Amniotic stem cell (primary cell): ENCODE measurements at places on chromosomes 2 and 18.

DNA sequence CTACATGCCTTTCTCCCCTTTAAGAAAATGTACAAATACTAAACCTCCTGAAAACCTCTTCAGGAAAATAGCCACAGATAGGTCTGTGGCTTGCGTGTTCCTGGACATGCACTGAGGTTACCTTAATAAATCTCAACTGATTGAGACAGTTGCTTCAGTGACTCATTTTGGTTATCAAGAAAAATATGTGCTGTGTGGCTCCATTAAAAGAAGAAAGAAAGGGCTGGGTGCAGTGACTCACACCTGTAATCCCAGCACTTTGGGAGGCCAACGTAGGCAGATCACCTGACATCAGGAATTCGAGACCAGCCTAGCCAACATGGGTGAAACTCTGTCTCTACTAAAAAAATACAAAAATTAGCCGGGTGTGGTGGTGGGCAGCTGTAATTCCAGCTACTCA is 27.1 kb downstream of the CREG2 start:
- DNase-seq, result no peak

DNA sequence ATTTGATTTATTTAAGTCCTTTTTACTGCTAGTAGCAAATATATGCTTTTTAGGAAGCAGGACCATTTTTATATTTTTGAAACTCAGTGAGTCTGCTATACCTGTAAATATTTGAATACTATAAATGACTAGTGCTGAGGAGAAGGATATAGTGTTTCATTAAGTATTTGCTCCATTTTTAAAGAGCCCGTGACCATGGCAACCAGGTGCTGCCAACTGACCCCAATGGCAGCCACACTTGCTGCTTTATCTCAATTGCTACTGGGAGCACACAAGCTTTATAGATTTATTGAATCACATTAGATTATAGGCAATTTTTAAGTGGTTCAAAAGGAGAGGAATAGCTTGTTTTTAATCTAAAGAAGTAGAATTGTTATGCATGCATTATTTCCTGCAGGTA is 142.0 kb downstream of the SCG2 start:
- DNase-seq, result no peak

GRCh38 chr18:68796936-68797690 is 767 bp upstream of the CCDC102B start:
- DNase-seq, result no peak

DNA sequence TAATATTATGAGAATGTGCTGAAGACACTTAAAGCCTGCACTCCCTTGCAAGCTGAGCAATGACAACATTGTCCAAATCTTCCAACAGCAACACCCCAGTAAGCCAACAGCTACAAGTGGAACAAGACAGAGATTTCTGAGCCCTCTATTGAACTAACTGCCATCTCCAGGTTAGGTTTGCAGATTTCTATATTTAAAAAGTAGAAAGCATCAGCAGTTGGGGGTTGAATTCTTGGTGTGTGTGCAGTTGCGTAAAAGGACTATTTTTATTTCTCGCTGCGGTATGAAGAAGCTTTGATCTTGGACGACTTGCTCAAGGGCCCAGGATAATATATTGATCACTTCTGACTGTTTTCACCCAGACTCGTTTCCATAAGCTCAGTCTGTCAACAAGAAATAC is 106.2 kb upstream of the ZFP36L2 start:
- no peak for DNase-seq

DNA sequence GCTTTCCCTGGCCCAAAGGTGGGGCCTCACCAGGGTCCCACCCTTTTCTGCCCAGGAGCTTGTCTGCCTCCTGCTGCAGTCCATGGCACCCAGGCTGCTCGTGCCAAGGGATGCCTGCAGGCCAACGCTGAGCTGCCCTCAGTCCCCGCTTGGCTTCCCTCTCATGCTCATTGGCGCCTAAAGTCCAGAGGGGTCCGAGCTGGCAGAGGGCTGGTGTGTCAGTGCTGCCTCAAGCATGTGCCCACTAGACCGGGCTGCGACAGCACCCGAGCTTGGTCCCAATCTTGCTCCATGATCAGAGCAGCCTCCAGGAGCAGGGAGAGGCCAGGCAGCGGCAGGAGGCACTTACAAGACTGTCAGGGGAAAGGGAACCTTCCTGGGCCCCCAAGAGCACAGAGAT is 287.0 kb downstream of the ICOS start:
- DNase-seq, result no peak

DNA sequence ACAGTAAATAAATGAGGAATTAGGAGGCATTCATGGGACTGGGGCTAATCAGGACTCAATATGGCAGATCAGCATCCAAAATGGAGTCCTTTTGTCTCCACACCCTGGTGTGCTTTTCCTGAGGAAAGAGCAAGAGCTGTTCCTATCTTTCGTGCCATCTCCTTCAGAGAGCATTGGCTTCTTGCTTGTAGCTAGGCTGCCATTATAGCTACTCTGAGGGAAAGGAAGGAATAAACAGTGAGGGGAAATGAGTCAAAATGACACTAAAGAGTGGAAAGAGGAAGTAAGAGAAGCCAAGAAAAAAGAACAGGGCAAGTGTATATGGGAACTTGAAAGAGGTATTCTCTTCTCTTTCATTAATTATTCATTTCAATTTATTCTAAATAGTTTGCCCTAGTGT is 8.4 kb upstream of the NMI start:
- no peak for DNase-seq

- DNase-seq, result no peak
Measured at GRCh38 chr18:21404426-21404825, 162.4 kb downstream of the GREB1L start.

GRCh38 chr18:26487437-26487836 is 60.9 kb downstream of the KCTD1 start:
- DNase-seq, result no peak

GRCh38 chr2:54967269-54967668 is 83.0 kb downstream of the RTN4 start:
- no peak for DNase-seq

DNA sequence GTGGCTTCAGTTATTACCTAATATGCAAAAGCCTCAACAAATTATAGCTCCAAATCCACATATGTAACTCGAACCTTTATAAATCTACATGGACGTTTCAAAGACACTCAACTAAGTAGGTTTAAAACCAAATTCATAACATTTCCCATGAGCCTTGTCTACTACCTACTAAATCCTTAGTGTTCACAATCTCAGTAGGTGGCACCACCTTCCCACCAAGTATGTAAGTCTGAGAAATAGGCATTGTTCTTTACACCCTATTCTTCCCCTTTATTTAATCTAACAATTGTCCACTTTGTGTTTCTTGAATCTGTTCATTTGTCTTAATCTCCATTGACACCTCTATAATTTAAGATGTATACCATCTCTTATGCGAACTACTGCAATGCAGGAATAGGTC is 4.6 kb downstream of the PIGN start:
- no peak for DNase-seq

DNA sequence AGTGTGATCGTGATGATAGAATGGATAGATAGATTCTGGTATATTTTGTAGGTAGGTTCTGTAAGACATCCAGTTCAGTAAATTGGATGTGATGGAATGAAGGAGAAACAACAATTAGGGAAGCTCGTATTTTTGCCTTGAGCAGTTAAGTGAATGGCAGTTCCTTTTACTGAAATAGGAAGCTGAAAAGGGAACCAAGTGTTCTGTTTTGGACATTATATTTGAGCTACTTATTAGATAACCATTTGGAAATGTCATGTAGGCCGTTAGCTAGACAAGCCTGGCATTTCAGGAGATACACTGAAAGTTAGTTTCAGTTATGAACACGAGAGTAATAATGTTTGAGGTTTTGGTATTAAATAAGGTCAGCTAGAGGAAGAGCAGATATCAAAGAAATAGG is 41.5 kb downstream of the MARCHF7 start:
- DNase-seq, result no peak

DNA sequence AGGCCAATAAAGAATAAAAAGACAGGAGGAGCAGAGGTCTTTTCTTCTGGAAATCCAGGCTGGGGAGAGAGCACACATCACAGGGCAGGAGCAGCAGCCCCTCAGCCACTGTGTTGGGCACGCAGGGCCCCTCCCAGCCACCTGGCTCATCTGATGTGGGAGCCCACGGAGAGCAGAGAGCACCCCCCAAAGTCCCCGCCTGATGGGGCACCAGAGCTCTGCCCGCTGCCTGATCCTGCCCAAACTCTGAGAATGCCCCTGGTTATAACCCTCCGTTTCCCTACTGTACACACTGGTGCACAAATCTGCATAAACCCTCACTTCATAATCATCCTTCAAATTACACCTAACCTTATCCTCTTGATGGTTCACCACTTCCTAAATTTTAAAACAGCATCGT is 111.3 kb downstream of the HDAC4 start:
- DNase-seq, result no peak

GRCh38 chr2:240292035-240292574 is 143.4 kb upstream of the GPC1 start:
- DNase-seq, result no peak

DNA sequence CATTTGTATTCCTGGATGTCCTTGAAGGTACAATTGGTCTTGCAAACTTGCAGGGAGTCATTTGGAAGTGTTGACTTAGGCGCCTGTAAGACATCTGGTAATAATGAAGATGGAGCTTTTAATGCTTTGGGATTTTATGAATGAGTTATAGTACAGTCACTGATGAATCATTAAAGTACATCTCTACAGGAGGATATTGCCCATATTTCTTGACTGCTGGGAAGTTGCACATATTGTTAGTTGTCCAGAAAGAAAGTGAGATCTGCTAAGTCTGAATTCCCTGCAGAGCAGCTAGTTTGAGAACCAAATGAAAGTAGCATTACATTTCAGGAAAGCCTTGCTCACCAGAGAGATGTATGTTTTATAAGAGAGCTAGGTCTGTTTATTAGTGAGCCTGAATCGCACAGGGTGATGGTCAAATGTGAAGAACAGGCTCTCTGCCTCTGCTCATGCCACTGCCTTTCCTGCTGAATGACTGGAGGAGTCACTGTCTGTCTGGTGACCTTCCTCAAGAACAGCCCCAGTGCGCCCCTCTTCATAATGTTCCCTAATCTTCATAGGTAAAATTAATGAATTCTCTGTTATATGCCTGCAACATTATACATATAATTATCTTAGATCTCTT is 138.9 kb upstream of the KLHL14 start:
- DNase-seq, result no peak

DNA sequence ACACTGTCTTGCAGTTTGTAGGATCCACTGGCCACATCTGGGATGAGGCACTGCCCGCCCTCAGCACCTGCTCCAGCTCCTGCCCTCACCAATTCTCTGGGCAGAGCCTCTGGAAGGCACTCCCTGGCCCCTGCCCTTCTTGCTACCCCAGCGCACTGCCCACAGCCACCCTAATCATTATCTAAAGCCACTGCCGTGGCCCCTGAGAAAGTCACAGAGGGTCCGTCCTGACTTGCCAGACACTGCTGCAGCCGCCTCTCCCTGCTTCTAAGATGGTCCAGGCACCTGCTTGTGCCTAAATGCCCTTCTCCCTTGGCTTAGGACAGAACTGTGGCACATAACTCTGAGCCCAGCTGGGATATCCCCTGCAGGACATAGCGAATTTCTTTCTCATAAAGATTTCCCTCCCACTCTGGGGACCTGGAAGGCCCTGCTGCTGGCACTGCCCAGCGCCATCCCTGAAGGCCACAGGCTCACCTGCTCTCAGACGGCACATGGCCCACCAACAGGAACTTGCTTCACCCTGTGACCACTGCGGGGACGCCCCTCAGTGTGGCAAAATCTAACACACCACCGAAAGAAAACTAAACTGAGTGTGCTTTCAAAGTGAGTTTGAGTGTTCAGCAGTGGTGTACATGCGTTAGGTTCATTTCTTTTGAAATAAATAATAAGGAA is 244.9 kb downstream of the HDAC4 start:
- DNase-seq, result no peak

- peak; percentile 32 for DNase-seq
Measured at GRCh38 chr2:9703085-9703678, 72.4 kb upstream of the YWHAQ start.

DNA sequence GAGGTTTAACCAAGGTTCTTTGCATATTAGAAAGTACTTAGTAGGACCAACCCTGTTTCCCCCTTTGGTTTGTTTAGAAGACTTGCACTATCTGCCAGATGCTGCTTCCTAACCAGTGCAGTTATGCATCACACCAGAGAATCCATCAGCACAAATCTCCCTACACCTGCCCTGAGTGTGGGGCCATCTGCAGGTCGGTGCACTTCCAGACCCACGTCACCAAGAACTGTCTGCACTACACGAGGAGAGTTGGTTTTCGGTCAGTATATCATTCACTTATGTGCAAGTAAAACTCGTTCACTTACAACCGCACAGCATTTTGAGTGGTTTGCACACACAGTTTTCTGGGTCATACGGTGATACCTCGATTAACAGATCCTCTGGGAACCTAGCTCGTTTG is 69.7 kb downstream of the ZNF532 start:
- no peak for DNase-seq

GRCh38 chr2:65691816-65692215 is 259.4 kb upstream of the SPRED2 start:
- no peak for DNase-seq

DNA sequence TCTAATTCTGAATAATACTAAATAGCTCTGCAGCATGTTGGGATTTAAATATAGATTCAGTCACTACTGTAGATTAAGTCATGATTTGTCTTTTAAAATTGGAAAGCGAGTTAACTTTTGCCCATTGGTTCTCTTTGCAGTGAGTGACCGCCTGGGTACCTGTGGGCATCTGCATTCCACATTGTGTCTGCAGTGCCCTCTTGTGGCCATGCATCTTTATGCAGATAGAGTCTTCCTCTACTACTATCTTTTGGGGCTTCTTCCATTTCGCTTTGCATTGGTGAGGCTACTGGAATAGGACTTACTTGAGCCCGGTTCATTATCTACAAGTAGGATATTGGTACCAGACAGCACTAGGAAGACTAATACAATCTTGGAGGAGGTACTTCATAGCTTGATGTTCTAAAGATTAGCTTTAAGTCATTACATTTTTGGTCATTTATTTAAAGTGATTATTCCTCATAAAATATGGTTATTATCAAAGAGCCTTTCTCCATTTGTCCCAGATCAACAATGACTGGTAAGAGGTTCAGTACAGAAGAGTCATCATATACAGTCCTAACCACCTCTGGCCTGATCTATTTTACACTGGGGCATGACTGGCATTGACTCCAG is 203.0 kb downstream of the SOCS6 start:
- DNase-seq, result no peak

DNA sequence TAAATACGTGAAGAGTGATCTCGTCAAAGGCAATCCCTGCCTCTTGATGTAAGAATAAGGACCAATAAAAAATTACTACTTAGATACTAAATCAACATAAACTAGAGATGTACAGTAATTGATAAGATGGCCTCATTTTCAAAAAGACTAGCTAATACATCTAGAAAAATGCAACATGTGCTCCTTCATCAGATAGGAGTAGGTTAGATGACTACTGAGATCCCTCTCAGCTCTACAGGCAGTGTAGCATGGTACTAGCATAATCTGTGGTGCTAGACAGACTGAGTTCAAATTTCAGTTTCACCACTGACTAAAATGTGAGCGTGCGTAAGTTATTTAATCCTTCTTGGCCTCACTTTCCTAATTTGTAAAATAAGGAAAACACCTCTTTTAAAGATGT is 82.6 kb upstream of the FRZB start:
- DNase-seq, result no peak

GRCh38 chr2:231300722-231301076 is 94.8 kb upstream of the B3GNT7 start:
- no peak for DNase-seq
